ENCODE measurements at places on chromosomes 6 and 20.

- no peak for DNase-seq
These were observed 25.1 kb downstream of the CD83 start for GRCh38 chr6:14142511-14143223.

DNA sequence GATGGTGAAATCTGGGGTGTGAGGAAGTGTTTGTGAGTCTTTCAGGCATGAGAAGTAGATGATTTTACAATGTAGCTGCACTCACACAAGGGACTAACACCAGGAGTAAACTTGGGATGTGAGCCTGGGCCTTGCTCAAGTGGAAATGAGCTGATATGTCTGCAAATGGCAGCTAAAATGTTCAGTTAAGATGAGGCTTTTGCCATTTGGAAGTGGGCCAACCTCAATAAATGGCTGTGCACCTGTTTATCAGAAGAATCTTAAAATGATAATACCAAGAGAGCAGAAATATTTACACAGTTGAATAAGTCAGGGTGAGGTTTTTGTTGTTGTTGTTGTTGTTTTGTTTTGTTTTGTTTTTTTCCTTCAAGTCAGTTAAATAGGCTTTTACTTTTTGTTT, 25.7 kb upstream of the KLHL31 start:
- no peak for DNase-seq

DNA sequence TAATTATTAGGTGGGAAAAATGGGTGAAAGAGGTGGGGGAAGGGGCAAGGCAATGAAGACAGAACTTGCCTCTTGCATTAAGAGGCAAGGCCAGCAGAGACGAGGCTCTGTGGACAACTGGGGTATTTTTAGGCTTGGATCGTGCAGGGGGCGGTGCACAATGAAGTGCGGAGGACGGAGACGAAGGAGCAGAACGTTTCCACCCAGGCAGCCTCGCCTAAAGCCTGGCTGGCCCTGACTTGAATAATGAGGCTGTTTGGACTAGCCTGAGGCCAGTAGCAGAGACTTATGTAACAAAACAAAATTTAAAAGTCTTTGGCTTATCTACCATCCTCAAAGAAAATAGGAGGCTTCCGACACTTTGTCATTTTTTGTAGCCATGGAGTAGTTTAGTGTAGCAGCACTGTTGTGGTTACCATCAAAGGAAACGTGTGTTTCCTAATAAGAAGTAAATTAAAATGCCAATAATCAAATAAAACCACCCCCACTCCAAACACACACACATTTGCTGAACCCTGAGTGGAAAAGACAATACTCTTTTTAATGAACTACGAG, 370.0 kb upstream of the CNR1 start:
- DNase-seq: no peak

- no peak for DNase-seq
These were observed 56.5 kb upstream of the MAP3K7 start for GRCh38 chr6:90643381-90643780.

GRCh38 chr6:161128680-161129196, 137.2 kb downstream of the MAP3K4 start:
- DNase-seq: no peak
